Cardiac septum (tissue), 1 donor: ENCODE measurements at places on chromosomes 7 and 10. TPM values are rescaled to one million over a fixed set of nuclear protein-coding genes. Genes with fewer than 3 reads are reported as not detected.

The GJD4 gene
- not detected for total RNA-seq

- no peak for DNase-seq
These were observed 37.1 kb downstream of the TRUB1 start for GRCh38 chr10:114975091-114975490.

DNA sequence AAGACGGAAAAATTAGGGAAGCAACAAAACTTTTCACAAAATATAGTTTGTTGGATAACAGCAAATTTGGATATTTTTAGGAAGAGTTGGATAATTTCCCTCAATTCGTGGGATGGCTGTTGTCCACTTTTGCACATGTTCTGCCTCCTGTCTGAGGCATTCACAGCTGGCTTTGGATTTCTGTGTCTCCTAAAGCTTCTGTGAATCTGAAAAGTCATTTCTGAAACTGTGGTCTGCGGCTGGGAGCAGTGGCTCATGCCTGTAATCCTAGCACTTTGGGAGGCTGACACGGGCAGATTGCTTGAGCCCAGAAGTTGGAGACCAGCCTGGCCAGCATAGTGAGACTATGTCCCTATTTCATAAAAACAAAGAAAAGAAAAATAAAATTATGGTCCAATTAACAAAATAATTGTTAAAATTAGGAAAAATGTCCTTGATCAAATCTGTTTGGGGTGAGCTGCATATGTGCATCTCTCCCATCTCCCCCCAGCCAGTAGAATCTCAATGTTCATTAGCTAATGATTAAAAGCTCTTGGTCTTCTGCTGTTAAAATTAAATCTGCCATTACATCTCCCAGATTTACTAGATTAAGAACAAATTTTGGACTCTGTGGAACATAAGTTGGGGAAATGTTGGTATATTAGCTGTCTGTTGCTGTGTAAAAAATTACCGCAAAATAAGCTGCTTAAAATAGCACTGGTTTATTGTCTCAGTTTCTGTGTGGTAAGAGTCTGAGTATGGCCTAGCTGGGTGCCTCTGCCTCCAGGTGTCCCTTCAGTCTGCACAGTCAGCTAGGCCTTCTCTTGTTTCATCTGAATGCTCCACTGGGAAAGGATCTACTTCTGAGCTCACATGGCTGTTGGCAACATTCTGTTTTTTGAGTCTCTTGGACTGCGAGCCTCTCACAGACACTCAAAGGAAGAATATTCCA, 332.0 kb upstream of the FZD1 start:
- no peak for DNase-seq

- no peak for DNase-seq
These were observed 181.3 kb upstream of the FZD1 start for GRCh38 chr7:91082852-91083495.

DNA sequence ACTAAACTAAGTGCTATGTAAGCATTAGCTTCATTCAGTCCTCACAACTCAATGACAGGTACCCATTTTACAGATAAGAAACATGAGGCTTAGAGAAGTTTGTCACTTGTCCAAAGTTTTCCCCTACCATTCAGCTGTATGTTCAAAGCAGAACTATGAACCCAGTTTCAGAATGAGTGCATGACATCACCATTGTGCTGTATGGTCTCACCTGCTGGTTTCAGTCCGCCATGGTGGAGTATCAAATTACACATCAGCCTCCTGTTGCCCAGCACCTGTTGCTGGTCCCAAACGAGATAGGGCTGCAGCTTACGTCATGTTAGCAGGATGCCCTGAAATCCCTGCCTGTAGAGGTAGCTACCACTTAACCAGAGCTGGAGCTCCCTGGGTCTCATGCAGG, 95.0 kb downstream of the DYNC1I1 start:
- no peak for DNase-seq

The KIAA1217 gene
- 24.0 TPM for total RNA-seq

- DNase-seq = no peak
These were observed 71.5 kb upstream of the ANLN start for GRCh38 chr7:36318116-36318515.

- DNase-seq = no peak
These were observed 157.8 kb downstream of the SNX10 start for GRCh38 chr7:26449175-26450165.

The CNPY1 gene
- total RNA-seq = not detected

DNA sequence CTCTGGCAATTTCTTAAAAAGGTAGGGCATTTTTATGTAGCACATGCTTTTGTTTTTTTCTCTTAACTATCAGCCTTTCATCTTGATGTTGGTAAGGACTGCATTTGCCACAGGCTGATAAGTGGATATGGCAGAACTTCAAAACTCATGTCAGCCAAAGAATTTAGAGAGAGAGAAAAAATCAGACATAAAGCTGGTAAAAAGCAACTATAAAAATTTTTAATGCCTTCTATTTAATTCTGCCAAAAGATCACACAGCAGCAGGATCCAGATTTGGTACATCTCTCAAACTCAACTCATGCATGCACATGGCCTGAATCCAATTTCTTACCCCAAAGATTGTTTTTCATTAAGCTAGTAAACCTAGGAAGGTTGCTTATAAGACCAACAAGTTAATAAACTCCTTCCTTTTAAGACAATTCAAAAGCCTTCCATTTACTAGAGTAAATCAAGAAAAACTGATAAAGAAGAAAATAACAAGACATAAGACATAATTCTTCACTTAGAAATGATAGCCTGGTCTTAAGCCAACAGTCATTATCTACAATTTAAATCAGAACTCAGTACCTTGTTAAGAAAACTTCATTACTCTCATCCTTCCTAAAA, 69.3 kb downstream of the GLI3 start:
- no peak for DNase-seq

GRCh38 chr10:66627156-66627555, 298.7 kb upstream of the LRRTM3 start:
- DNase-seq = no peak

DNA sequence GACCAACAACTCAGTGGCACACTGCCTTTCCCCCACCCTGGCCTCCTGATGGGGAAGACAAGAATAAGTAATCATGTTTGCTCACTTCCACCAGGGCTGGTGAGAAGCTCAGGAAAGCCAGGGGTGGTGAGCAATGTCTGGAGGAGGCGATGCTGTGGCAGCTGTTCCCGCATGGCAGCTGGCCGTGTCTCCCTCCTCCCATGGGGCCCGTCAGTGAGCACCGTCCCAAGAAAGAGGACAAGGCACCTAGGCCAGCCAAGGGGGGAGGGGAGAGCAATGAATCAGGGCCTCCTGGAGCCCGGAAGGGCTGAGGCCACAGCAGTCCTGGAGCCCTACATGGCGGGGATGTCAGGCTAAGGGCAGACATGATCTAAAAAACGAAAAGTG, 69.2 kb upstream of the INSIG1 start:
- no peak for DNase-seq

- DNase-seq = no peak
These were observed 610.0 kb downstream of the KCNMA1 start for GRCh38 chr10:77027576-77027975.

DNA sequence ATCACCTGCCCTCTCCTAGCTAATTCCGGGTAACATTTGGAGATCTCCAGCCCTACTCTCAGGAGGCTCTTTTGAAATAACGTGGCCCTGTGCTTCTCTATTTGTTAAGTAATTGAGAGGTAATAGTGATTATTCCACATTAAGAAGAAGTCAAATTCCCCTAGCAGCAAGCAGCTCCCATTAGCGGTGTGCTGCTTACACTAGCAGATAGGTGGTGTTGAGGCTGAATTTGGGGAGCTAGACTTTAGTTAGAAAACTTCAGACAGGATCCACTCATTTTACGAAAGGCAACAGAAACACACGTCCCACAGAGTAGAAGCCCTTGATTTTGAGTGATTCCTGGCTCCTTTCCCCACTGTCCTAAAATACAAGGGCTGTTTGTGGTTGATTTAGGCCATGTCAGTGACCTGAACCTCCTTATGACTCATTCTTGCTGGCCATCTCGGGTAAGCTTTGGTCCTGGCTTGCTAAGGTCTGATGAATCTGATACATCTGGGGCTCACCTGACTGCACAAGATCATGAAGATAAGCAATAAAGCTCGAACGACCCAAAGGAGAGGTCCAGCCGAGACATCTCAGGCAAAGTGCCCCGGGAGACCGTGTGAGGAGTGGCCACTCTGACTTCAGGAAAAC, 77.2 kb downstream of the FAM204A start:
- DNase-seq = no peak
